ENCODE measurements at places on chromosomes 6 and 20.

DNA sequence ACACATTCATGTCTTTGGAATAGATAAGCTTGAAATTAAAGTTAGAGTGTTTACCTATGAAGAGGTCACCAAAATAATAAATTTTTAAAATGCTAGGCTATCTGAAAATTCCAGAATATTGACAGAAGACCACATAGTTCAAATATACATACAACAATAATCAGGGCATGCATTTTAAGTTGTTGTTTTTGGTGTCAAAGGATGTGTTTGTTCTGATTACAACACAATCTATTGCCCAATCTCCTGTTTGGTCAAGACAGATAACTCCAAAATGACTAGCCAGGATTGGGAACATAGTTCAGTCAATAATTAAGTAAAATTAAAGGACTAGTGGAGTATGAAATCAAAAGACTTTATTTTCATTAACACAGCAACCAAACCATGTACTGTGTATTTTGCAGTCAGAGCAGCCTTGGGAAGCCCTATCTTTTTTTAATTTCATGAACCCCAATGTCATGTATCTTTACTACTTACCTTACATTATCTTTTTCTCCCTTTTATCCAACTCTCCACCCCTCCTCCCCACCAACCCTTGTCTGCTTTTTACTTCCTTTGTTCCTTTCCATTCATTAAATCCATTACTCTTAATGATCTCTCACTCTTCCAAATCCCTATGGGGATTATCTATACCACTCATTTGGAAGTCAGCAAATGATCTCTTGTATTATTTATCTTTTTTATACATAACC, 111.2 kb downstream of the CDK19 start:
- DNase-seq, result no peak

GRCh38 chr6:142853244-142854180, 91.5 kb downstream of the HIVEP2 start:
- no peak for DNase-seq

DNA sequence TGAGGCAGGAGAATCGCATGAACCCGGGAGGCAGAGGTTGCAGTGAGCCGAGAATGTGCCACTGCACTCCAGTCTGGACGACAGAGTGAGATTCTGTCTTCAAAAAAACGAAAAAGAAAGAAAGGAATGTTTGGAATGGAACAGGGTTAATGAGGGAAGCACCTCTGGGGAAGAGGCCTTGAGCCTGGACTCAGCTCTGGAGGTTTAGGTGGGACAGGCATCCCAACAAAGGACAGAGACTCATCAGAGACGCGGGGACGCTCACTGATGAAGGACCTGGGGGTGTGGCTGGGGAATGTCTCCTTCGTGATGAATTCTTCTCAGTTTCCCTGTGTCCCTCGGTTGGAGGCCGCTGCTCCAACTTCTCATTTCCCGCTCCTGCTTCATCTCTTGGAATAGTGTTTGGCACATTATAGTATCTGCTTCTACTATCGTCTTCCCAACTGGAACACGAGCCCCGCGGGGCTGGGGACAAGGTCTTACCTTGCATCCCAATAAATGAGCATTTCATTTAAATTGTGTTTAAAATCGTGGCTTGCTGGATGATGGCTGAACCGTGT, 27.6 kb downstream of the KIF25 start:
- DNase-seq, result no peak

- DNase-seq, result no peak
Observed at GRCh38 chr6:108711071-108711470, 137.2 kb upstream of the ARMC2 start.

DNA sequence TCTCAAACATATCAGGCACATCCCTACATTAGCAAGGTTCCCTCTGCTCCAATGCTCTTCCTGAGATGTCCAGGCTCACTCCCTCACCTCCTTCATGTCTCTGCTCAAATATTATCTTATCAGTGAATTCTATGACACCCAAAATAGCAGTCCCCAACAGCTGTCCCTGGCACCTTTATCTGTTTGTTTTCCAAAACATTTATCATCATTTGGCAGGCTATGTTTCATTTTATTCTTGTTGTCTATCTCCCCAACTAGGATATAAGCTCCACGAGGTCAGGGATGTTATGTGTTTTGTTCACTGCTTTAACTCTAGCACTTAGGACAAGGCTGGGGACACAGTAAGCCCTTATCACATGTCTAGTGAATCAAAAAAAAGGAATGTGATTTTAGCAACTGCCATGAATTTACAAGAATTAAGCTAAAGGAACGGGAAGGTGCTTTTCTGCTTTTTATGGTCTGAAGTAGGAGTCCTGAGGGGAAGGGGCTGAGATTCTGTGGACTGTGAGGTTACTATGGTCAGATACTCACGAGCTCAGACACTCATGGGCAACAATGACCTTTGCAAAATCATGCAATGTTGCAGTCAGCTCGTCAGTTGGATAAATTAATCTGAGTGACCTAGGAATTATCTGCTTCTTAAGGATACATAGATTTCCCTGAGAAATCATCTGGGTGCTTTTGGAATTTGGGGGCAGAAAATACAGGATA, 1.9 kb upstream of the IL22RA2 start:
- no peak for DNase-seq

GRCh38 chr6:100617633-100618350, 153.1 kb upstream of the SIM1 start:
- DNase-seq, result peak; percentile 13

DNA sequence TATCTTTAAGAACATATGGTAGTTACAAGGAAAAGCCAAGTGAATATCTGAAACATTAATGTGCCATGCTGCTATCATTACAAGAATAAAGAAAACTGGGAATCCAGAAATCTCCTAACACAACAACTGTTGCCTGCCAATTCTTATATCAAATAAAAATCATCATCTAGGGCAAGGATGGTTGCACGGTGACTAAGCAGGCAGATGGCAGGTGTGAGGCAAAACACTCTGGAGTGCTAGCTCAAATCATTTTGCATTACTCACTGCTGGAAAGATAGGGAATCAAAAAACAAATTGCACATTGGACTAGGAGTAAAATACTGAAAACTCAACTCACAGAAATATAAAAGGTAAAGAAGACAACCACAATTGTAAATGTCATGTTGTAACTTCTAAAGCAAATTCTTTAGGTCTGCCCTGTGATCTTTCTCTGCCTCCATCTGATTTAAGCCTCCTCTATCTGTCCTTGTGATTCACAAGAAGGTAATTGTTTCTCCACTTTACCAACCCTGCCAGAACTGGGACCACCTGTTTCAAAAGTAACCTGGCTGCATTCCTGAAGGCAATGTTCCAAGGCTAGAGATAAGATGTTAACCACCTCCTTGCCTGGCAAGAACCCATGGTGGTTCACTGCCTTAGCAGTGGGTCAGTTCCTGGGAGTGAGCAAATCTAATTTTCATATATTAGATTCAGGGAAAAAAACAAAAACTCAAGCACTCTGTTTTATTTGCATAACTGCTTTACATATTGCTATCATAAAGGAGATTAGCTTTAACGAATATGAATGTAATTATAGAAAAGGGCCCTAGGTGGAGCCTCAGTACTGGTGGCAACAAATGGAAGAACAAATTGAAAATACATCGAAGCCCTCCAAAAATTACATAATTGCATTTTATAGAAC, 33.1 kb upstream of the LCA5 start:
- peak; percentile 76 for DNase-seq

DNA sequence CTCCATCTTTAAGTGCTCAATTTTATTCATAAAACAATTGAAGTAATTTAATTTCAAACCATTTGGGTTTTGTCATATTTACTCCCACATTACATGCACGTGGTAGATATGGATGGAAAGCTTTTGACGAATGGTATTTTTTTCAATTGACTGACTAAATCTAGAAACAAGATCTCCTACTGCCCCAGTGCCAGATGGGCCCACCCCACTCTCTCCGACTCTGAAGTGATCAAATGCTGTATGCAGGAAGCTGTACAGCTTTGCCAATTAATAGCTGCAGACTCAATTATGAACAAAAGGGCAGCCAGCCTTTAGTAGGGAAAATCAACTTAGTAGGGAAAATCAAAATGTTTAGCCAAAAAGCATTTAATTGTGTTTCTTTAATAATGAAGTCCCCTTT, 46.2 kb downstream of the PACRG start:
- DNase-seq, result peak; percentile 47

GRCh38 chr6:88499845-88500699, 333.9 kb upstream of the CNR1 start:
- DNase-seq, result no peak

DNA sequence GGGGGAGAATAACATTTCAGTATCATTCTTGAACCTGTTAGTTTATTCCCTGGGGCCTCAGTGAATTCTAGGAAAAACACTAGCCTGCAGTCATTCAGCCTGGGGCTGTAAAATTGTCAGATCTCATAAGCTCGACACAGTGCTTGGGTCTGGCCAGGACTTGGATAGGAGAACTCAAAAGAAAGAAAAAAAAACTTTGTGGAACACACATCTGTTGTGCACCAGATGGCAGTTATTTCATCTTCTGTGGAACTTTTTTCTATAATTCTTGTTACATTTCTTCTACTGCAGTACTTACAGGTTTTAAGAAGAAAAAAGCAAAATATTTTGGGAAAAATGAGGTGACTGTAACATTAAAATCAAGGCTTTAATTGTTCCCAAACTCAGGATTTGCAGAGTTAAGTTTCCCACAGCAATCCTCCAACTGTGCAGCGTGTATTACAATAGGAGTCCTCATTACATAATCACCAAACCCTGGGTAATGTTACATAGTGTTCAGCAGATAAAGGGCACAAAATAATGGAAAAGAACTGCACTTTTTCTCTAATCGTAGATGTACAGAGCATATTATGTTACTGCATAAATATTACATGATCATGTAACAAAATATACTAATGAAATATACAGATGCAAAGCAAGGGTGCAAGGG, 531.1 kb upstream of the CITED2 start:
- peak; percentile 70 for DNase-seq

DNA sequence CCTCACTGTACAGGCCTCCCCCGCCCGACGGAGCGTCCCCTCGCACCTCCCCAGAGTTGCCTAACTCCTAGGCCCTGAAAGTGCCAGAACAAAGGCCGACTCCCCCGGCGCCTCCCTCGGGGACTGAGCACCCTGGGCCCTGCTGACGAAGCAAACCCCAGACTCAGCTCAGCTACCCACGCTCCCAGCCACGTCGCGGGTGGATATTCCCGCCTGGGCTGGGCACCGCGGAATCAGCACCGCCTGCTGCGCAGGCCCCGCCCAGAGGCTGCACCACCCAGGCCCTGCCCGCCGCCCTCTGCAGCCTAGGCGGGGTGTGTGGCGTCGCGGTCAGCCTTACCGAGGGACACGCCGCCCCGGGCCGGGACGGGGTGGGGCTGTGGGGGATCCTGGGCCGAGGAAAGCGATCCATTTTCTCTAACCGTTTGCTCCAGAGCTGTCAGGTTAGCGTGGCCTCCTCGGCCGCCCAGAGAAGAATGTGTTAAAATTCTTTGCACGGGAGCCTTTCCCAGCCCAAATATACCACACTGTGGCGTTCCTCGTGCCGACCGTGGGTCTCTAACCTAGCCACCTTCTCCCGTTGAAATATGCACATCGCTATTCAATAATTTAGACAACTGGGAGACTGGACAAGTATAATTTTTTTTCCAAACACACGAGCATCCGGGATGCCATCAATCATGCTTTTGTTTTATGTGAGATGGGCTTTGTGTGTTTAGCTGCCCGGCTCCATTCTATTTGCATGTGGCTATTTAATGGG, 31.4 kb downstream of the TFAP2A start:
- DNase-seq, result peak; percentile 96

DNA sequence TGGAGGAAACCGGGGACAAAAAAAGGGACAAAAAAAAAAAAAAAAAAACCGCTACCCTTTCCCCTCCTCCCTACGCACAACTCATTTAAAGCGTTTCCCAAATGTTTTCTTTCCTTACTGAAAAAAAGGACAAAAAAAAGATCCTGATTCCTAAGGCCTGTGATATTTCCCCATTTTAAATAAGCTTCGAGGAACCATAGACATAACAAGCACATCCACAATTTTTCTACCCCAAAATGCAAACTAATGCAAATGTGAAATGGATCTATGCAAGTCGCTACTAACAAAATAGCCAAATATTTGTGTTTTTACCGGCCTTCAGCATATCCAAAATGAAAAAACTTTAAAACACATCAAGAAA, 1.4 kb upstream of the ZNF217 start:
- DNase-seq, result no peak

- no peak for DNase-seq
Observed at GRCh38 chr6:71333697-71334096, 45.1 kb downstream of the OGFRL1 start.

GRCh38 chr20:59731376-59731775, 127.0 kb downstream of the PHACTR3 start:
- DNase-seq, result no peak

DNA sequence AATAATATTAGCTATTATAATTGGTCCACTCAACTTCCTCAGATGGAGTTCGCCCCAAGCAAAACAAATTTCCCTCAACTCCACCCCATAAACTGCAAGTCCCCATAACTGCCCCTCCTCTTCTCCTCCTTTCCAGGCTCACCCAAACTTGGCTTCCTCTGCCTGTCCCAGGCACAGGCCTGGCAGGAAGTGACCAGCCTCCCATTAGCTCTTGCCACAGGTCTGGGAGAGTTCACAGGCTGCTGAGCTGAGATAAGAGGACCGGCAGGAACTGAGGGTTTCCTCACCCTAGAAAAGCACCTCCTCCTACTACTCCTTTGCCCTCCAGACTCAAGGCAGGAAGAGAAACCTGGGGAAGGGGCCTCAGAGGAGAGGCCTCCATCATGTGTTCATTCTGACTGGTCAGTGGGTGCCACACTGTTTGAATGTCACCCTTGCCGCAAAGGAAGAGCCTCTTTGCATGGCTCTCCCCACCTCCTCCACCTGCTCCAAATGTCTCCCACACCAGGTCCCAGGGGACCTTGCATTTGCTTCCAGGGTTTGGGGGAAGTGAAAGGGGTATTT, 24.5 kb upstream of the SMIM29 start:
- no peak for DNase-seq

DNA sequence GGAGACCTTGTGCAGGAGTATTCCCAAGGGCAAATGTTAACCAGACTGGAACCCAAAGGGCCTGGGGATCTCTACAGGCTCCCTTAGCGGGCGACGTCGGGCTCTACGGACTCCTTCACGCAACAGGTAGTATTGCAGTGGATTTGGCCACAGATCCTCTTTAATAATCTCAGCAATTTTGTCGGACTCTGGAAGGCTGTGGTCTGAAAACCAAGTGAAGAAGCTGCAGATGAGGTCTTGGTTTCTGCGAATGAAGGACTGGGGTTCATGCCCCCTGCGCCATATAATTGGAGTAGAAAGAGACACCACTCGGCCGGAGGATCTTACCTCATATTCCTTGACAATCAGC, 1.3 kb downstream of the TSPYL1 start:
- DNase-seq, result peak; percentile 22

Data from NCI-H69 (cell line).